ENCODE measurements at places on chromosomes 5 and 9. TPM values are rescaled to one million over a fixed set of nuclear protein-coding genes. Genes with fewer than 3 reads are reported as not detected.

DNA sequence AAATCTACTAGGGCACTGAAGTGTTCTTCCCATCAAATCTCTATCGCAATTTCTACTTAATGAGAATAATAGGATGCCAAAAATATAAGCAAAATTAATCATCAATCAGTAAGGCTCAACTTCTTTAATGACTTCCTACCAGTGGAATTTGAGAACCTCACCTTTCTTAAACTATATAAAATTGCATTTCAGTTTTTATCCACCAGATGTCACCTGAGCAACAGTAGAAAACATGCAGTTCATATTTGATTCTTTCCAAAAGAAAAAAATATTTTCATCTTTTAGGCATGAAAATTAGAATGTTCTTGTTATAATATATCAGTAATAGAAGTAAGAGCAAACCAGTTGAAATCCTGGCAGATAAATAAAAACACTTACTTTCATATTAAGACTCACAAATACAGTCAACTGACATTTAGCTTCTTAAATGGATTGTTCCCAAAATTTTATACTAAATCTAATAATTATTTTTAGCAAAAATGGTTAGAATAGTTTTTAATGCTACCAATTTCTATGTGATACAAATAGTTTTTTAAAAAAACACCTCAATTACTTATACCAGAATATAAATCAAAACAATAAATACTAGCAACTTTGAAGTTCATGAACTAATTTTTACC is 13.4 kb upstream of the CCDC112 start:
- DNase-seq: no peak

ANKRD20A1 gene
- 55.1 TPM for total RNA-seq

ZFP37 gene
- total RNA-seq: 6.5 TPM

EXOC3 gene
- 86.5 TPM for total RNA-seq

ECSCR gene
- 1.3 TPM for total RNA-seq

Measured in dorsolateral prefrontal cortex (tissue), 122 donors.